Astrocyte of the cerebellum (primary cell): ENCODE measurements at places on chromosomes 2 and 18.

DNA sequence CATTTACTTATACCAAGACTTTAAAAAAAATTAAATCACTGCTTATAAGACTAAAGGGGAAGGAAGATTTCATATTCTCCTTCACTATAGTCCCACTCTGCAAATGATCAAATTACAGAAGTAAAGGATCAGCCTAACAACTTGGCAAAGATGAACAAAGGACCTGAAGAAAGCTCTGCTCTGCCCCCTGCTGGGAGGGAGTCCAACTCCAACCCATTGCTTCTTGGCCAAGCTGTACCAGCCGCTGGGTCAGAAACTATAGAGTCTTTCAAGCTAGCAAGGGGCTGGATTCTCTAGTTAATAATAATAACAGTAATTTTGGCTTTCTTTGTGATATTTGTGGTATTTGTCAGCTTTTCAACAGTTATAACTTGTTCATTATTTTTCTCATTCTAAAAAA lies 927.0 kb upstream of the CRIM1 start:
- peak; percentile 8 for DNase-seq

GRCh38 chr18:37561986-37562385 lies 3.6 kb downstream of the CELF4 start:
- no peak for DNase-seq

- DNase-seq: no peak
Observed at GRCh38 chr18:59220784-59221765, 1.1 kb downstream of the GRP start.

GRCh38 chr2:82652117-82652516 lies 1807.0 kb downstream of the SUCLG1 start:
- DNase-seq: no peak

DNA sequence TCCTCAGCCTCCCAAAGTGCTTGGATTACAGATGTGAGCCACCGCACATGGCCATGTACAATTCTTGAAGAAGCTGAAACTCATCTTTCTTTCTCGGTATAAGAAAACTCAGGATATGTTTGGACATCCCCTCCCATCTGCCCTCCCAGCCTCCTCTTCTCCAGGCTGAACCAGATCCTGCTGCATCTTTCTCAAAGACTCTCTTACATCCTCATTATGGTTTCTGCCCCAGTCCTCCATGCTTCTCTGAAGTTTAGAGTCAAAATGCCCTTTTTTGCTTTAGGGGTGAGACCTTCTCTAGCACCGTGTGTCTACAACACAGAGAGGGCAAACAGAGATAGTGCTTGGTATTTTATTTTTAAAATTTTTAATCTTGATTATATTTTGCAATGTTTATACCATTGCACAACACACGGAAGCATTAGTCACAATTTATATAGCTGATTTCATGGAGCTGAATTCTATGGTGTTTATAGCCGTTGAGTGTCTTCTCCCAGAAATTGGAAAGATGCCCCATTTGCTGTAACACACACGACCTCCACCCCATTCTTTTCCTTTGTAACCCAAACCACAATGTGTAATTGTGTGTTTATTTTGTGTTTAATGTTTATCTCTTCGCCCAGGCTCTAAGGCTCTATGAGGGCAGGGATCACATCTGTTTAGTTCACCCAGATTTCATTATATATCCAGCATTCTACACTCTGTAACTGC lies 206.0 kb upstream of the TNP1 start:
- peak; percentile 87 for DNase-seq

DNA sequence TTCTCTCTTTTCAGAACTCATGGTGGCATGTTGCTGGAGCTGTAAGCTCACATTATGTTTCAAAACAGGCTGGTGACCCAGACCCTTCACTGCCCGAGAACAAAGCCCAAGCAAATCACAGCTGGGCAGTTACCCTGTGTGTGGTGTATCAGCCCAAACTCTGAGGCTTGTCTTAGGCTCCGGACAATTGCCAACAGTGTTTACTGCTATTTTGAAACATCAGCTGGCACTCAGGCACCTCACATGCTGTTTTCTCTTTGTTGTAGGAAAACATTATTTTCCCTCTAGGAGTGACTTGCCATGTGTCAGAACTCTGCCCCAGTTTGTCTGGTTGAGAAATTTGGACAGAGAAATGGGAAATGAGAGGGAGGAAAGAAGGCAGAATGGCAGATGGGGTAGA lies 237.6 kb upstream of the APCDD1 start:
- DNase-seq: no peak

DNA sequence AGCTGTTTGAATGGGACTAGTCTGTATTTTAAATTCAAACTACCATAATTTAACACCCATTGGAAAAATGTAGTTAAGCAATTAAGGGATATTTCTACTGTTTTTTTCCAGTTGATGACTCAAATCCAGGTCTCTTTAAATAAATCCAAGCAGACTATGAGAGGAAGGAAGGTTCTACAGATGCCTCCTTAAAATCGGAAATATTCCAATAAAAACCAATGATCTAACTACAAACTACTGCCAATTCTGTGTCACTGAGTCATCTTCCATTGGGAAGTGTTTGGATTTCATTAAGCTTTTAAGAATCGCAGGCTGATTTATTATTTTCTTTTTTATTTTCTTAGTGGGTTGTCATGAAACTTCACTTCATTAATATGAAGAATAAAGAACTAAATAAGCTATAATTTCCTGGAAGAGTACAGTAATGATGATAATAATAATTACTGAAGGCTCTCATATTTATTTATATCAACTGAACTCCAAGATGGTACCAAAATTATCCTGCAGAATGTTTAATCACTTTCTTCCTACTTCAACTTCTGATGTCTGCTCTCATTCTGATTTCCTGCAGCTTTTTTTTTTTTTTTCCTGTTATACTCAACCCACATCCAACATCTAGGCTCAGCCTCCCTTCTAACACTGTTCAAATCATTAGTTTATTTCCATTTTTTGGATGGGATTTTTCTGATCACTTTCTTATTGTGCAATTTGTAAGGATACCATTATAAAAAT lies 166.3 kb upstream of the FN1 start:
- DNase-seq: peak; percentile 54

- no peak for DNase-seq
Observed at GRCh38 chr2:191854382-191855372, 7.8 kb upstream of the CAVIN2 start.

DNA sequence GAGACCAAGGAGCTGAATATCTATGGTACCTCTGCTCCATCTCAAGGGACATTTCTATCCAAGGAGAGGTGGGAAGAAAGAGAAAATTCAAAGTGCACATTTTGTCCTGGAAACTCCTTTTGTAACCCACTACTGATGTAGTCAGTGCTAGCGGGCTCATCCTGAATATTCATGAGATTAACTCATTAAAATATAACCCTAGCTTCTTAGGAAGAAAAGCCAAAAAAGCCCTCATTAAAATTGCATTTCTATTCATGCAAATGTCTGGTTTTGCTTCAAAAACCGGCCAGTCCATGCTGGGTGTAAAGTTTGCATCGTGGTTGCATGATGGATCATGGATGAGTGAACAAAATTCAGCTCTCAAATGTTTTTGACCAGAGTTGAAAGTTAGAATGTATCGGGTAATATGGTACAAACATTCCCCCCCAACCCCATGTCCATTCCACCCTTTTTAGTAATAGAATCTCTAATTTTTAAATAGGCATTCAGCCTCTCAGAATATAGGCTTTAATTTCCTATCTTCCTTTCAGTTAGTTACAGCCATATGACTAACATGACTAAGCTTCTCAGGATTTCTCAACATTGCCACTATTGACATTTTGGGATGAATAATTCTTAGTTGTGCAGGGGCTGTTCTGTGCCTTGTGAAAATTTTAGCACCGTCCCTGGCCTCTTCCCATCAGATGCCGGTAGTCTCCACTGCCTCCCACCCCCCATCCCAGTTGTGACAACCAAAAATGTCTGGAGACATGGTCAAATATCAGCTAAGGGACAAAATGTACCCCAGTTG lies 104.2 kb upstream of the RND3 start:
- DNase-seq: no peak

DNA sequence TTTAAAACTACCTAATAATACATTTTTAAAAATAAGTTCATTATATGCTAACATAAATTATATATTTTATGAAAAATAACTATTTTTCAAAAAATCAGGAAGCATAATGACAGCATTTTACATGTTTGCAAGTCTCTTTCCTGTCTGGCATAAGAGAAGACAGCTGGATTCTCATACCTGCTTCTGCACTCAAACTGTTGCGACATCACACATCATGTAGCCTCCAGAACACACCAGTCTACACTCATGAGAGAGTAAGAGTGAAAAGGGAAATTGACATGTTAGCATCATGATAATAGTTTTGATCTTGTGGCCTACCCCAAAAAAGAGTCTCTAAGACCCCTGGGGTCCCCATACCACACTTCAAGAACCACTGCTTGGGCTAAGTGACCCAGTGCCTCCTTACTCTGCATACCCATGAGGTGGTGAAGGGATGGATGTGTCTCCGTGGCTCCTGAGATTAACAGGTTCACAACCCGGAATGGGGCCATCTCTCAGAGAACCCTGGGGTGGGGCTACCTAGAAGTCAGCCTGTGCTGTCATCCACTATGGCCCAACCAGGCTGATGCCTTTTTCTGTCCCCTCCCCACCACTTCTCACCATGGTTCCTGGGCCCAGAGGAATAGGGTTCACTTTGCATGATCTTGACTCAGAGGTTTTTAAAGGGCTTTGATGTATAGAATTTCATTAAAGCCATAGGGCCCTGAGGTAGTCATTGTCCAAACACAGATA lies 102.6 kb upstream of the DAPL1 start:
- DNase-seq: no peak

DNA sequence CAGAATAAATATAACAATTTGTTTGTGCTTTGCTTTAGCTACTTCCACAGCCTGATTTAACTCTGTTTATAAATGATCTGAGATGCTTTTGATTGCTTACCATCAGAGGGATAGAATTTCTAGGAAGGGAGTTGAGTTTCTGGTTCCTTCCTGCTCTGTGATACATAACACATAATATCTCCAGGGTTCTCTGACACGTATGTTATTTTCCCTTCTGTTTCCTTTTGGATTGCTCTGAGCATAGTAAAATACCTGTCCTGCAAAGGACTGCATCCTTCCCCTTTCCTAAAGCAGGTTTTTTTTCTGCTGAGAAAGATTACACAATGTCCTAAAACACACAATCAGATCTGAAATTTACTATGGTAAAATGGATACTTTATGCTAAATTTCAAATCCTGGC lies 76.1 kb downstream of the CABYR start:
- DNase-seq: no peak

DNA sequence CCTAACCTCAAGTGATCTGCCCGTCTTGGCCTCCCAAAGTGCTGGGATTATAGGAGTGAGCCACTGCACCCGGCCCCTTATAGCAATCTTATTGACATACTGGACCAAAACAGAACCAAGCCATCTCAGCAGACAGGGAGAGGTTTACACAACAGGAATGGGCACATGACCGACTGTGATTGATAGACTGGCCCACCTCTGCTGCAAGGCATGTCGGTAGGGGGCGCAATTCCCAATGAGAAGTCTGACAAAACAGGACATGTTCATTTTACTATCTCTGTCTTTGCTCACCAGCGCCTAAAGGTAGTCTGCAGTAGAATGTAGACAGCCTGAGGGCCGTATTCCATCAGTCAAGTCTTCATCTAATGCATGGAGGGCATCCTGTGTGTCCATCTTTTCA lies 2.0 kb downstream of the LYPD6B start:
- DNase-seq: no peak

- no peak for DNase-seq
Observed at GRCh38 chr2:197324801-197325200, 14.2 kb upstream of the ANKRD44 start.

DNA sequence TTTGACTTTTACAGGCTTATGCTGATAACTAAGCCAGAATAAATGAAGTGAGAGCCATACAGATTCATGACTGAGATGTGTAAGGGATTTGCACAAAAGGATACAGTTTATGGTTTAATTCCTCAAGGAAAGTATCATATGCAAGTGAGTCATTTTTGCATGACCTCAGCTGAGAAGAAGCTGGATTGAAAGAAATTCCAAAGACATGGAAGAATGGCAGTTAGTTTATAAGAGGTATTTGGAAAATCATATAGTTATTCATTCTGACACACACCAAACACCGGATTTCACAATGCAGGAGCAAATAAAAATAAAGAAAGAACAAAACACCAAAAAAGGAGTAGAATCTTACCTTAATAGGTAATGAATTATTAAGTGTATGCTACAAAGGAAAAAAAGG lies 83.2 kb upstream of the RND3 start:
- peak; percentile 45 for DNase-seq

DNA sequence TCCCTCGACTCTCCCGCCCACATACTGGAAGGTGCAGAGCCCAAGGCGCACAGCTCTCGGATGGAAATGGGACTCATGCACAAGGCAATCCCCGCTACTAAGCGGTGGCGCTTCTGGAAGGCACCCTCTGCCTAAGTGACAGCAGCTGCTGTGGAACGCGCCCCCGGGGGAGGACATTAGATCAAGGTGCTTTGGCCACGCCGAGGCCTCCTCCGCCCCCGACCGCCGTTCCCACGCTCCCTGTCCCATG lies 202 bp downstream of the MCEE start:
- peak; percentile 5 for DNase-seq

- DNase-seq: peak; percentile 12
Observed at GRCh38 chr2:86274918-86275275, 62.5 kb downstream of the REEP1 start.

- DNase-seq: no peak
Observed at GRCh38 chr2:165408186-165408585, 61.3 kb upstream of the CSRNP3 start.

DNA sequence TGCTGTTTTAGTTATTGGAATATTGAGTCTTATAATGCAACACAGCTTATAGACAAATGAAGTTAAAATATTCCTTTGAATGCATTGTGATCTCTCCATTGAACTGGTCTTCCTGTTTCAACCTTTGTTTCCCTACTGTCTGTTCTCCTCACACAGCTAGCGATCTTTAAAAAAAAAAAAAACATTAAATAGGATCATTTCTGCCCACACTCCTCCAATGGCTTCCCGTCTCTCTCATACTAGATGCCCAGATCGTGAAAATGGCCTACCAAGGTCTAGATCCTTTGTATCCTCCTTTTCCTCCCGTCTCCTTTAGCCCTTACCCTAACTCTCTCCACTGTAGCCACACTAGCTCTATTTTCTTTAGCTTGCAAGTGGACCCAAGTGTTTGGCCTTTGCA lies 2.4 kb downstream of the FAM171B start:
- no peak for DNase-seq

DNA sequence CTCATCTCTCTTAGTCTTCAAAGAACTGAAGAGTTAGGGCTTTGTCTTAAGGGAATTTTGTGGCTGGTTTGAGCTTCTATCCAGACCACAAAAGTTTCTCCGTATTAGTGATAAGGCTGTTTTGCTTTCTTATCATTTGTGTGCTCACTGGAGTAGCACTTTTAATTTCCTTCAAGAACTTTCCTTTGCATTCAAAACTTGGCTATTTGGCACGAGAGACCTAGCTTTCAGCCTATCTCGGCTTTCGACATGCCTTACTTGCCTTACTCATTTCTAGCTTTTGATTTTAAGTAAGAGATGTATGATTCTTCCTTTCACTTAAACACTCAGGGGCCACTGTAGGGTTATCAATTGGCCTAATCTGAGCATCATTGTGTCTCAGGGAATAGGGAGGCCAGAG lies 29.9 kb downstream of the HDHD2 start:
- no peak for DNase-seq

- DNase-seq: no peak
Observed at GRCh38 chr2:158359846-158360245, 96.7 kb downstream of the CCDC148 start.
